Stimulated activated CD4-positive, alpha-beta T cell treated with anti-CD3 and anti-CD28 coated beads, Interleukin-15, amount 100 ng/mL, for 1 hour (primary cell): ENCODE measurements at places on chromosomes 5 and 9.

- DNase-seq = no peak
These were observed 38.2 kb downstream of the GALNT10 start for GRCh38 chr5:154228696-154229095.

GRCh38 chr5:77616920-77617319 is 21.6 kb downstream of the OTP start:
- DNase-seq = no peak

DNA sequence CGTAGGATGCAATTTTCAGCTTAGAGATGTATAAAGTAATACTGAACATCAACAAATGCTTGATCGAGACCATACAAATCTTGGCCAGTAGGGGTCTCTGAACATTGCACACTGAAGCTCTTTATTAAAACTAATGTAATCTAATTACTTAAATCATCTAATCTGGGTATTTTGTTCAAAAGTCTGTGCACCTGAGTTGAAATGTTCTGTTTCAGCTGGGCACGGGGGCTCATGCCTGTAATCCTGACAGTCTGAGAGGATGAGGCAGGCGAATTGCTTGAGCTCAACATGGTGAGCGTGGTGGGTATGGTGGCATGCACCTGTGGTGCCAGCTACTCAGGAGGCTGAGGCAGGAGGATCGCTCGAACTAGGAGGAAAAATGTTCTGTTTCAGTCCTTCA is 41.0 kb downstream of the ESM1 start:
- DNase-seq = no peak

GRCh38 chr5:94240993-94241651 is 377.3 kb downstream of the KIAA0825 start:
- DNase-seq = no peak

DNA sequence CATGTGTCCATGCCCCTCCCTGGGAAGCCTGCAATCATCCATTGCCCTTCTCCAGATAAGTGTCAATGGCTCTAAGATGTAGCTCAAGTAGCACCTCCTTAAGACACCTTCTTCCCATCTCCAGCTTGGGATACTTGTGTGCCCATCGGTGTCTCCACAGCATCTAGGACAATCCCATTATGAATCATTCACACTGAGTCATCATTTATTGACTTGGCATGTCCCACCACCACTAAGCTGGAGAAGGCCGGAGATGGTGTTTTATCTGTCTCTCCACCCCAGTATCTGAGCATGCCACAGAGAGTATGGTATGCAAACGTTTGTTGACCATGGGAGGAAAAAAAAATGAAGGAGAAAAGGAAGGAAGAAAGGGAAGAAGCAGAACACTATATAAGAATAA is 342.2 kb downstream of the TRIM32 start:
- no peak for DNase-seq

DNA sequence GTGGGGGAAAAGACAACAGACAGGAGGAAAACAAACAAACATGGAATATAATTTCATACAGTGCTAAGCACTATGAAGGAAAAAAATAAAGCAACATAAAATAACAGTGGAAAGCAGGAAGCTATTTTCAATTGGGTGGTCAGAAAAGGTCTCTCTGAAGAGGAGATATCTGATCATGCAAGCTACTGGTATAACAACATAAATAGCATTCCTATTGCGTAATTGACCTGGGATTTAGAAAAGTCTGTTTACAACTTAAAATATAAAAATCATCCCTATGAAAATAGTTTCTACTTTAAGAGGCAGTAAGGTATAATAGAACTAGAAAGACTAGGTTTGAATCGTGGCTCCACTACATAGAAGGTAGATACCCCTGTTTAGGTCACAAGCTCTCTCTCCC is 61.4 kb downstream of the FBXW11 start:
- DNase-seq = no peak

DNA sequence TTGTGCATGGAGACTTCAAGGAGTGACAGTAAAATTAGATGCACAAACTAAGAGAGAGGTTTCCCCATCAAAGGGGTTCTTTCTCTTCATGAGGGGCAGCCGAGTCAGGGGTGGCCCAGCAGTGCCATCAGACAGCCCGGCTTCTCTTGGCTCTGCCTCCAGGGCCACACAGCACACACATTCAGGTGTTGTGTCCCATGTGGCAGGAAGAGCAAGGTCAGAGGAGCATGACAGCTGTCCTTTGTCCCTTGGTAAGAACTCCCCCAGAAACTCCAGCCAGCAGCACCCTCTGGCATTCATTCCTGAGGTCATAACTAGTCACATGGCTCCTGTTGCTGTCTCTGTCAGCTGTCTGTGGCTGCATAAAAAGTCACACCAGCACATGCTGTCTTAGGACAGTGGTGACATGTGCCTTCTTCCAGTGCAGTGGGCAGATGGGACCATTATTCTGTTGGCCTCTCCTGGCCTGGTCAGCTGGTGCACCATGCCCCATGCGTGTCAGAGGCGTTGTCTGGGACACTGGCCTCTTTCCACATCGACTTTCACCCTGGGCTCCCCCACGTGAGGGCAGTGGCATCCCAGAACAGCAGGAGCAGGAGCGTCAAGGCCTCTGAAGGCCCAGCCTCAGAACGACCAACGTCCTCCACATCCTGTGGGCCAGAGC is 78.4 kb upstream of the OTULINL start:
- no peak for DNase-seq

- DNase-seq = no peak
These were observed 117.0 kb upstream of the ANKRD55 start for GRCh38 chr5:56350011-56350596.

DNA sequence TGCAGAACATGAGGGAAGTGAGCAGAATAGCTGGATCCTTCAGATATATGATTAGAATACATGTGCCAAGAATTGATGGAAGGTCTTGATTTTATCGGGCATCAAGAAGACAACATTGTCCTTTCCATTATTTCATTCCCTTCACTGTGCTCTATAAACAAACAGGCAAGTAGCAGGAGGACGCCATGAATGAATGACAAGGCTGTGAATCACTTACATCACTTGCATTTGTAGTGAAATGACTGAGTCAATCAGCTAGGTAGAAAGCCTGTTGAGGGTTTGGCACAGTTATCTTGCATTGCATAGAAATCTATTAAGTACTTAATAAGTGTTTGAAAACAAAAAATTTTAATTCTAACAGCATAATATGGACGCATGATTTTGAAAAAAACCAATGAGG is 548.8 kb upstream of the IZUMO3 start:
- DNase-seq = no peak

- no peak for DNase-seq
These were observed 31.7 kb downstream of the MTX3 start for GRCh38 chr5:79959407-79959806.

DNA sequence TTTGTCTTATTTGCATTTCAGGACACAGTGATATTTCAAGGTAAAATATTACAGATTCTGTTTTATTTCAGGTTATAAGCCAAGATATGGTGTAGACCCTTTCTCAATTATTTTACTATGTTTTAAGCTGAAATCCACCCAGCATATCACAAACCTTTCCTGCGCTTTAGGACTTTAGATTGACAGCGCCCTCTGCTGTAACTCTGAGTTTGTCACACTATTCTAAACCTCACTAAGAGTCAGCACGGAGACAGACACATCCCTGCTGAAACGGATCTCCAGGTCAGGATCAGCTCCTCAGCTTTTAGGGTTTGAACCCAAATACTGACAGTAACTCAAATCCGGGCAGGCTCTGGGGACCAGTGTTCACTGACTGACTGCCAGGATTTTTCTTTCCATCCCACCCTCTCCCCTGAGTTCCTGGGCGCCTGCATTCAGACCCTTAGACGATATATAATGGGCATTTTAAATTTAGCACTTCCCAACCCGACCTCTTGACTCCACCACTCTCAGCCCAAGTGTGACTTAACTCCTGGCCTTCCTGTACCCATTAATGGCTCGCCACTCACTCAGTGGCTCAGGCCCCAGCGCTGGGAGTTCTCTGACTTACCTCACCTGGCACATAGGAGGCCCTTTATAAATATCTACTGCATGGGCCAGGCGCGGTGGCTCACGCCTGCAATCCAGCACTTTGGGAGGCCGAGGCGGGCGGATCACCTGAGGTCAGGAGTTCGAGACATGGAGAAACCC is 33.5 kb downstream of the TLX3 start:
- no peak for DNase-seq

DNA sequence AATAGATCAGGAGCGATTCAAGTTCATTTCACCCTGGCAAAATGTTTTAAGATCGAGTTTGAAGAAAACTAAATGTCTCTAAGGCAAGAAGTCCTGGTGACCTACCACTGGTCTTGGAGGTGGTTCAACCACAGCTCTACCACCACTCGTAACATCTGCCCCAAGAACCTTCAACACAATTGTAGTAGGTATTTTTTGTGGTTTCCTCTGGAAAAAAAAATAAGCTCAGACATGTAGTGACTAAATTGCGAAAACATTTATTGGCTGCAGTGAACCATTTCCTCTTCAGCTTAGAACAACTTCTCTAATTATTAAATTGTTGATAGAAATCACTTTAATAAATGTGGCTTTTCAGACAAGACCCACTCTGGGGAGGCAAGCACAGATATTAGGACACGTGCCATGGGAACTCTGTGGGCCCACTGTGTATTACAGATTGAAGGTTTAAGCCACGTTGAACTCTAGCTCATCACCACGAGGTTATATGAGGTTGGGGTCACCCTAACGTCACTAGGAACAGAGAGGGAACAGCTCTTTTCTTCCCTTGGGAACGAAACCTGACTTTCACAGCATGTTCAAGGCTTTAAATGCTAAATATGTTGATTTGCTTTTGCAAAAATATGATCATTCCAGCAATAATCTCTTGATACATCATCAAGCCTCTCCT is 142.9 kb downstream of the HSD17B3 start:
- DNase-seq = no peak

DNA sequence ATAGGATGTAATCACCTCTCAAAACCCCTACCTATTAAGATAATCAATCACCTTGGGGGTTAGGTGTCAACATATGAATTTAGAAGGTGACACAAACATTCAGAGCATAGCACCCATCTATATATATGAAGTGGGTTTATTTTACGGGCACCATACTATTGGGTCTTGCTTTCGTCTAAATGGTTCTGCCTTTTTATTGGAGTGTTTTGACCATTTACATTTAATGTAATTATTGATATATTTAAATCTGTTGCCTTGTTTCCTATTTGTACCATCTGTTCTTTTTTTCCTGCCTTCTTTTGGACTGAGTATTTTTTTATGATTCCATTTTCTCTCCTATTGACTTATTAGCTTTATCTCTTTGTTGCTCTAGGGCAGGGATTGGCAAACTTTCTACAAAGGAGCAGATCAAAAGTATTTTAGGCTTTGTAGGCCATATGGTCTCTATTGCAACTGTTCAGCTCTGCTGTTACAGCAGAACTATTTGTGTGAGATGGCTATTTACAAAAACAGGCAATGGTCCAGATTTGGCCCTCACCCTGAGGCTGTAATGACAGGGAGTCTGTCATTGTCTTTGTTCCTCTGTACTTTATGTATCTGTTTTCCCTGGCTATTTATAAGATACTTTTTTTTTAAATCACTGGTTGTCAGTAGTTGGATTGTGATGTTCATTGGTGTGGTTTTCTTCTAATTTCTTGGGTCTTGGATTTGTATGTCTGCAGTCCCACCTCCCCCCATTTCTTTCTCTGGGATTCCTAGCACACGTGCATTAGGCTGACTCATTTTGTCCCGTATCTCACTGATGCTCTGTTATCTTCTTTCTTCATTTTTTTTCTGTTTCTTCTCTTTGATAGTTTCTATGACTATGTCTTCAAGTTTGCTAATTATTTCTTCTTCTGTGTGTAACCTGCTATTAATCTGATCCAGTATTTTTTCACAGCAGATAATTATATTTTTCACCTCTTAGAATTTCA is 127.1 kb downstream of the DAB2IP start:
- no peak for DNase-seq

DNA sequence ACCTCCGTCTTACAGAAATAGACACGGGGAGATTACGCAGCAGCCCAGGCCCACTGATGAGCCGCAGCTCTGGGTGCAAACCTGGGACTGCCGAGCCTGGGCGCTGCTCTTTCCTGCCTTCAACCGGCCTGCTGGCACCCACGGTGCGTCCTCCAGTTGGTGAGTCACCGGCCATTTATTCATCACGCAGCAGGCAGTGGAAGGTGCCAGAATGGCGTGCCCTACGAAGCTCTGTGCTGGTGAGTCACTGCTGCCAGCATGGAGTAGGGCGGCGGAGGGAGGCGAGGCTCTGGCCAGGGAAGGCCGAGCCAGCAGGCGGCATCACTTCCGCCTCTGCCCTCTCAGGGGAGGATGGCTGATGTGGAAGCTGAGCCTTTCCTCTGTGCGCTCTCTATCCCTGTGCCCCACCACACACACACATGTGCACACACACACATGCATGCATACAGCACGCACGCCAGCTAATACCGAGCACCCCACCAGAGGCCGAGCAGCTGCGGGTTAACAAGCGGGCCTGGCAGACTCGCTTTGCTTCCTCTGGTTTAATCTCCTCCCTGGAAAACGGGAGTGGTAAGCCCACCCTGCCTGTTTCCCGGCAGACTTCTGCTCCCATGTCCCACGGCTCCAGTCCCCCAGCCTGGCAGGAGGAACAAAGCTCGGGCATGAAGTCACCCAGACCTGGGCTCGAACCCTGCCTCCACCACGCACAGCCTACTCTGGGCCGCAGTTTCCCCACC is 39.2 kb downstream of the OLFM1 start:
- no peak for DNase-seq

- no peak for DNase-seq
These were observed 116.7 kb upstream of the LPCAT1 start for GRCh38 chr5:1640421-1640881.

DNA sequence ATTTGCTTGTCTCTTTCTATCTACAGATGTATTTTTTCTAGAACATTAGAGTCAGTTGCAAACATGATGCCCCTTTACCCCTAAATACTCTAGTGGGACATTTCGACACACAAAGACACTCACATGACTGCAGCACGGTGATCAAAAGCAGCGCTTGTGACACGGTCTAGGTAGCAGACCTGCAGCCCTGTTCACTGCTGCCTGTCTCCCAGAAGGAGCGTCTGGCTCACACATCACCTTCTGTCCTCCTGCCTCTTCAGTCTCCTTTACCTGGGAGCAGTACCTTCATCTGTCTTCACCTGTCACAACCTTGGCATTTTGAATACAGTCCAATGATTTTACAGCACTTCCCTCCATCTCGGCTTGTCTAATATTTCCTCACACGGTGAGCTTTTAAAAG is 51.9 kb upstream of the SH3PXD2B start:
- no peak for DNase-seq

- no peak for DNase-seq
These were observed 80.8 kb downstream of the ARRDC3 start for GRCh38 chr5:91302305-91302704.

DNA sequence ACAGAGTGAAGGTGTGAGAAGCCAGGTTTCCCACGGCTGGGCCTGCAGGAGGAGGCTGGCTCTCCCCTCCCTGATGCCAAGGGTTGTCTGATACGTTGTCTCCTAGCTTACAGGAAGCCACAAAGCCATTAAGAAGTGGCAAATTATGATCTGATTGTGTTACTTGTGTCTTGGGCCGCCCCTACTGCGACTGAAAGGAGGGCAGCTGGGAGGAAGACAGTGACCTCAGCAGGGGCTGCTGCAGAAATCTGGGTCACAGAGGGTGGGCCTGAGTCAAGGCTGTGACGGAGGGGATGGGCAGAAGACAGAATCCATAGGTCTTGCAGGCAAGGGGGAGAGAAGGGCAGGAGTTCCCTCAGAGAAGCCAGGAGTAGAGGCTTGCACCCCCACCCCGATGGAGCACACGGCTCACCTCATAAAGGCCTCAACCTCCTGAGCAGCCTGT is 145.0 kb downstream of the FSTL4 start:
- no peak for DNase-seq

- DNase-seq = no peak
These were observed 30.9 kb upstream of the NPR3 start for GRCh38 chr5:32680183-32680582.

- DNase-seq = no peak
These were observed 31.9 kb upstream of the IL12B start for GRCh38 chr5:159362220-159362619.
